Germinal center (tissue), 1 donor: ENCODE measurements at places on chromosomes 3 and 15.

DNA sequence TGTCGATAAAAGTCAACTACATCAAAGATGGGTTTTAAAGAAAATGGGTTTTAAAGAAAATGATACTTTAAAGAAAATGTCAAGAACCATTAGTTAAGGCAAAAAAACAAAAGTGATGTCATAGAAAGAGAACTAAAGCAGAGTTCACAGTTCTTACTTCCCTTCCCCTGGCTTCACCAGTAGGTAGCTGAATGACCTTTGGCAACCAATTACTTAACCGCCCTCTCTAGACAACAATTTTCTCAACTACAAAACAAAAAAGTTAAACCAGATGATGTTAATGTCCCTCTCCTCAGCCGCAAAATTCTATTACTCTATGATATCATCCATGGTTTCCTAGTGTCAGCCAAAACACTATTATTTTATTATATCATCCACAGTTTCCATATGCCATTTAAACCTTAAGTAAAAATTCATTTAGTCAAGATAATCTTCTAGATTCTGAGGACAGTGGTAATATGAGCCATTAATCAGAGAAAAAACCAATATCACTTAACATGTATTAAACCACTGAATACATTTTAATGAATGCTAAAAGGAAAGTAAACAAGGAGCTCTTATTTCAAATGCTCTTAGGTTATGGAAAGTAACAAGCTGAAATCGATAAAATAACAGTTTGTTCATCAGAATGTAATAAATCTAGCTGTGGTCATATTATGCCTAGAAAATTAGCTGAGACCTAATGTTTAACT lies 13.1 kb downstream of the RYK start:
- DNase-seq, result no peak

DNA sequence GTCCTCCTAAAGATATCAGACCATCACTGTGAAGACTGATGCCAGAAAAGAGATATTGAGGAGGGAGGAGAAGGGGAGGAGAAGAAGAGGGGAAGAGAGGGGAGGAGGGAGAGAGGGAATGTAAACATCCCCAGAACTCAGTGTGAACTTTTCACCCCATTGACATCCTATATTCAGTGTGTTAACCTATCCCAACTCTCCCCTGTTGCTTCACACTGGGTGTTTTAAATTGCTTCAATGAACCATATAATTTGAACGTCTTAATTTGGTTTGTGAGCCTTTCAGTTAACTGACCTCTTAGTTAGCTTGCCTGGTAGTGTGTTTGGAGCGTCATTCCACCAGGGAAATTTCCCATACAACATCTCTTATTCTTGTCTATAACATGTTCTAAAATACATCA lies 29.8 kb upstream of the PTPRG start:
- DNase-seq, result no peak

DNA sequence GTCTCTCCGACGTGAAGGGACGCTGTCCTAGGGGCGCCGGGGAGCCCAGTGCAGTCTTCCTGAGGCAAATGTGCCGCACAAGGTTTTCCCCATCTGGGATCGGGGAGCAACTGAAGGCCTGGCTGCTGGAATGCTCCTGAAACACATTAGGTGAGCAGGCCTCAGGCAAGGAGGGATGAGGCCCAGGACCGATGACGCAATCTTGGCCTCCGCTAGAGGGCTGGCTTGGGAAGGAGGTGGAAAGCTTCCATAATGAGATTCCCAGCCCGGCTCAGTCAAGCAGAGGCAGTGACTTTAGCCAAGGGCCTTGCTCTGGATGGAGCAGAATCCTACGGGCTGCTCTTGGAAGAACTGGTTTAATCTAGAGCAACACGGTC lies 50.8 kb downstream of the CPN2 start:
- DNase-seq, result no peak

- DNase-seq, result no peak
These were observed 126.2 kb upstream of the PFN2 start for GRCh38 chr3:150096700-150097587.

GRCh38 chr3:77780278-77780996 lies 740.5 kb downstream of the ROBO2 start:
- DNase-seq, result no peak

GRCh38 chr15:62618432-62618831 lies 424.1 kb upstream of the TPM1 start:
- DNase-seq, result no peak

DNA sequence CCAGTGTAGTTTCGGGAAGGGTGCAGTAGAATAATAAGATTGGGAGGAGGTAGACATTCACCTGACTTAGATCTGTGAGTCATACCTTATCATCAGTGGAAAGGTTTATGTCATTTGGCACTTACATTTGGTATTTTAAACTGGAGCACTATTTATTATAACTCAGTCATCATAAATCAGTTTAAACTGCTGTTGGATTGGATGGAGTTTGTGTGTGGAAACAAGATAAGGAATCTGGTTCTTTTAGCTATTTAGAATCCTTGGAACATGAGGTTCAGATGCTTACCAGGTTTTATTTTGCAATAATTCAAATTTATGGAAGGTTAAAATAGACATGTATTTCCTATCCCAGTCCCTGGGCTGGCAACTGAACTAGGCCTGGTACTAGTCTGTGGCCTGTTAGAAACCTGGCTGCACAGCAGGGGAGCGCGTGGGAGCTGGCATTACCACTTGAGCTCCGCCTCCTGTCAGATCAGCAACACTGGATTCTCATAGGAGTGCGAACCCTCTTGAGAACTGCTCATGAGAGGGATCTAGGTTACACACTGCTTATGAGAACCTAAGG lies 34.5 kb downstream of the ZFAND6 start:
- DNase-seq, result no peak

DNA sequence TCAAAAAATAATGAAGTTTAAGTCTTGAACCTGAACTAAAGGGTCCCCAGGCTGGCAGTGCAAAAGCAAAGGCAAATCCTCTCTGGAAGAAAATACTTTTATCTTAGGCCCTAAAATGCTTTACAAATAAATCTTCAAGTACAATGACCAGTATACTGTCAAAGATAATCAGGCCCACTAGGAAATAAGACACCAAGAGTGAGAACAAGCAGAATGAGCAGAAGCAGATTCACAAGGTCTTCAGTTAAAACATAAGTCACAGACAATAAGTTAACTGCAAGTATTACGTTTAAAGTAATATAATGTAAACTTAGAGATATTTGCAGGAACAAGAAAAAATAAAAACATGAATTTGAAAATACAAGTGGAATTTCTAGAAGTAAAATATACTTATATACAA lies 42.2 kb upstream of the IGSF10 start:
- DNase-seq, result no peak

GRCh38 chr15:56831467-56832005 lies 86.9 kb upstream of the TCF12 start:
- DNase-seq, result no peak

GRCh38 chr3:182637350-182638110 lies 155.8 kb upstream of the ATP11B start:
- DNase-seq, result no peak

DNA sequence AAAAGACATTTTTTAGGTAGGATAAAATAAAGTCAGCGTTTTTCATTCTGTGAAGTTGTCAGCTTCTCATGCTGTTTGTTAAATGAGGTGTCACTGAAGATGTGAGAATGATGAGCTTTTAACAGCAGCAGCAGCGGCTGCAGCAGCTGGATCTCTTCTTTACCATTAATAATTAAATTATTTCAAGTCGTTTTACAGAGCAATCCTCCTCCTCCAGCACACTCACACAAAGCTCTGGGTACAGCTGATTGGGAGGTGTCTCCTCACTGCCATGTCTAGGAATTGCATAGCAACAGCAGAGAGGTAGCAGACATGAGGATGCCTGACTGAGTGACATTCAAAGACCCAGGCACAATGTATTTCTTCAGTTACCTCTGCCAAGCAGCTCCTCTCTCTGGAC lies 46.7 kb upstream of the PLAAT1 start:
- no peak for DNase-seq

GRCh38 chr3:8313560-8314267 lies 187.9 kb upstream of the LMCD1 start:
- no peak for DNase-seq

DNA sequence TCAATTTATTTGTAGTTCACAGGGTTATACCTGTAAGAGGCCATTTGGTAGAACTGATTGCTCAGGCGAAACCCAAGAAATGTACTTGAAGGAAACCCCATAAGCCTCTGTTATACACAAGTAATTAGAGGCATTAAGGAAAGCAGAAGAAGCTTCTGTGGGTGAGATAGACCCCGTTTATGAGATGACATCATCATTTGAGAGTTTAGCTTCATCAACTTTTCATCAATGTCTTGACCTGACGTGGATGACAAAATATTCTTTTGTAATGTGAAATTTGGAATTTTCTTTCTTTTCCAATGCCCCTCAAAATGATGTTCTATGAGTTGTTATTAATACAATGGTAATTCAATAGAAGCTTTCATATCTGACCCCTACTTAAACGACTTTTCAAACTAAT lies 136.2 kb downstream of the MDFIC2 start:
- no peak for DNase-seq

- DNase-seq, result no peak
These were observed 348.0 kb upstream of the DPPA4 start for GRCh38 chr3:109685084-109686079.

DNA sequence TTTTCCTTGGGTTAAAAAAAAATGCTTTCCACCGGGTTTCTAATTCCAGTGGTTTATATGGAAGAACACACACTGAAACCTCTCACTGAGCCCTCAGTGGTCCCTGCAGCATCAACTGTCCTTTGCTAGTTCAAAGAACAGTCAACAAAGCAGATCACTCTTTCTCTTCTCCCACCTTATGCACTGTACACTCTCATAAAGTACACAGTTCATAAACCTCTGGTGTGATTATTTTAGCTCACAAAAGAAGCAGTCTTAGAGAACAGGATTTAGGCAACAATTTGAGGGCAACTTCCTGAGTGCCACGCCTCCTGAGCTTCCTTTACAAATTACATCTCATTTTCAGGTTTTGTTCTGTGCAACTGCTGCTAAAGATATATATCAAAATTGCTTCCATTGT lies 728.4 kb upstream of the GOLIM4 start:
- no peak for DNase-seq

- DNase-seq, result no peak
These were observed 497.7 kb upstream of the THBS1 start for GRCh38 chr15:39083213-39083612.

GRCh38 chr3:192745150-192745549 lies 17.8 kb upstream of the FGF12 start:
- DNase-seq, result no peak

GRCh38 chr15:35557544-35557943 lies 11.6 kb upstream of the DPH6 start:
- no peak for DNase-seq

GRCh38 chr3:49794431-49794830 lies 5.2 kb downstream of the CDHR4 start:
- no peak for DNase-seq

DNA sequence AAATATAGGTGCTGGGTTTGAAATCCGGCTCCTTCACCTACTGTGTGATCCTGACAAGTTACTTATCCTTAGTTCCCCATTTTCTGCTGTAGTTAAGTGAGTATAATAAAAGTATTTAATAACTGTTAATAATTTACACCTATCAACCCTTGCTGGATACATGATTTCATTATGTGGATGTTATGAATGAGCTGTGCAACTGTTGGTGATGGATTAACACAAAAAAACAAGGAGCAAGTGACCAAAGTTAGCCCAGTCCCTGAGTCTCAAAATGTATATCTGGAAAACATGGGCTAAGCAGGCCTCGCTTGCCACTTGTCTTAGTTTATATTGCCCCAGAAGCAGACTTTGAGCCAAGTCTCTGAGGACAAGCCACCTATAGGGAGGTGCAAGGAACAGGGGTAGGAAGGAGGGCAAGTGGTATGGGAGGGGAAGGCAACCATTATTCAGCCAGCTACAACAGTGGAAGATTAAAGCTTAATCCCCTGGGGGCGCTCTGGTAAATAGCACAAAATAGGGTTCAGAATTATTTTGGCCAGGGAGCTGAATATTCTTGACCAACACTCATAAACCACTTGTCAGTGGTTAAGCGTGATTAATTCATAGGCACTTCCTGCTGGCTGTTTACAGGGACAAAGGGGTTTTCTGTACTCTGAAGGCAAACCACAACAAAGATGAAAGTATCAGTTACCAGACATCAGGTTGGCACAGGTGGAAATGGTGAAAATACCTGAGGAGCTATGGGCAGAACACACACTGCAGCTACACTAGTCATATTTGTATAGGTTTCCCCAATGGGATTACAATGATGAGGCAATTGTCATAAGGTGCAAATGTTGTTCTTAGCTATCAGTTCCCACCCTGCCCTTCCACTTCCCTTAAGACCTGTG lies 76.2 kb downstream of the TRIM42 start:
- DNase-seq, result no peak

DNA sequence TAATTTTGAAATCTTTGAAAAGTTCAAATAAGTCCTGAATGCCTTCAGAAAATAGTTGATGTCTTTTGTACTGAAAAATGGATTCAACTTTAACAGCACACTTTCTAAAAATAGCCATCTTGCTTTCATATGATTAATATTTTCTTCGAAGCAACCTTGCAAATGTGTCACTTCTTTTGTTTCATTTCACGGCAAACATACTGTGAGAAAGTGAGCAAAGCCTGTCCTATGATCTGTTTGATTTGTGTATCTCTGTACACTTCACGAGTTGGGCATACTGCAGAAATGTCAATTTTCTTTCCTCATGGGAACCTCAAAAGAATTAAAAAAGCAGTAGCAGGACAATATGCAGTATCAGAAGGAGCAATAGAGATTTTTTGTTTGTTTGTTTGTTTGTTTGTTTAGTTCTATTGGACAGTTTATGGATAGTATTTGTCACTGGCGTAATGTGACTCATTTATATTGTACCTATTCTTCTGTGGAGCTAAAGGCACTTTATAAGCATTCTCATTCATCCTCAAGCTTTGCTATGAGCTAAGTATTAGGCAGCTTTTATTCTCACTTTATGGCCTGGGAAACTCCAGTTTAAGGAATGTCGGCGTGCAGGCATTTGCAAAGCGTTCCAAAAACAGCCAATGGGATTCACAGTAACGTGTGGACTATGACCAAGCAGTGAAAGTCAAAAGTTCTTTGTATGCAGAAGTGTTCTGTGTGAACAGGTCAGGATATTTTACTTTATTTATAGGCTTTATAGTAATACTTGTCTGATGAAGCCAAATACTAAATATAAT lies 572.0 kb downstream of the NAALADL2 start:
- no peak for DNase-seq

- DNase-seq, result no peak
These were observed 1721.7 kb downstream of the OTOL1 start for GRCh38 chr3:163218336-163218735.

- no peak for DNase-seq
These were observed 31.3 kb downstream of the FBXO45 start for GRCh38 chr3:196599734-196600128.

- DNase-seq, result no peak
These were observed 123.2 kb upstream of the RAP2B start for GRCh38 chr3:153038779-153039178.

GRCh38 chr15:77650265-77650664 lies 17.6 kb upstream of the LINGO1 start:
- DNase-seq, result no peak
